ENCODE measurements at places on chromosomes 7 and 10. TPM values are rescaled to one million over a fixed set of nuclear protein-coding genes. Genes with fewer than 3 reads are reported as not detected.

GRCh38 chr7:134766779-134767519, 12.5 kb upstream of the CALD1 start:
- DNase-seq, result no peak

DNA sequence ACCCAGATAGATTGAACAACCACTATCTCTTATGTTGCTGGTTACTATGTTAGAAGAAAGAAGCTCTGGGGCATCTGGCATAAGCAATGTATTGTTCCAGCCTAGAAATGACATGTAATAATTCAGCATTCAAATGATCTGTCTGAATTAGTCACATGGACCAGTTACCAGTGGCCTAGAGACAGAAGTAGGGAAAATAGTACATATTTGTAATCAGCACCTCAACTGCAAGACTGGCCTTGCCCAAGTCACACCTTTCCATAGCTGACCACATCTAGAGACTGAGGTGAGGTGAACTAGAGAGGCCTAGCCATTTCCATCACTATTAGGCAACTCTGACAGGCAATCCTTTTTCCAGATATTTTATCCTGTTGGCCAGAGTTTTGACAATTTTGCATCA, 315.6 kb upstream of the KCND2 start:
- no peak for DNase-seq

GRCh38 chr10:74949843-74950765, 123.7 kb downstream of the KAT6B start:
- DNase-seq, result no peak

DNA sequence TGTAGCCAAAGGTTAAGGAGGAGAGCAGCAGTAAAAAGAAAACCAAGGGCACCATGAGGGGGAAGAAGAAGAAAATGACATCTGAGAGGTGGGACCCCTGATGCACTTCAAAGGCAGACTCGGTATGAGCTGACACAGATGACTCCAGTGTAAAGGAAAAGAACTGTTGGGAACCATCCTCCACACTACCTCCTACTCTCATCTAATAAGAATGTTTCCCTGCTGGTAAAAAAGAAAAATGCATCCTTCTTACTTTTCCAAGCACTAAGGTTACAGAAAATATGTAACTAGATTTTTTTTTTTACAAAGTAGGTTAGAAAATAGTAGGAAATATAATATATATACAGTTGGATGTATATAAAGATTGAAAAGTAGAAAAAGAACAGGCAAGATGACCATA, 16.9 kb downstream of the TAS2R41 start:
- DNase-seq, result no peak

GRCh38 chr10:31116226-31116625, 84.6 kb upstream of the ZNF438 start:
- DNase-seq, result no peak

GRCh38 chr10:106189292-106189691, 975.2 kb downstream of the SORCS1 start:
- no peak for DNase-seq

DNA sequence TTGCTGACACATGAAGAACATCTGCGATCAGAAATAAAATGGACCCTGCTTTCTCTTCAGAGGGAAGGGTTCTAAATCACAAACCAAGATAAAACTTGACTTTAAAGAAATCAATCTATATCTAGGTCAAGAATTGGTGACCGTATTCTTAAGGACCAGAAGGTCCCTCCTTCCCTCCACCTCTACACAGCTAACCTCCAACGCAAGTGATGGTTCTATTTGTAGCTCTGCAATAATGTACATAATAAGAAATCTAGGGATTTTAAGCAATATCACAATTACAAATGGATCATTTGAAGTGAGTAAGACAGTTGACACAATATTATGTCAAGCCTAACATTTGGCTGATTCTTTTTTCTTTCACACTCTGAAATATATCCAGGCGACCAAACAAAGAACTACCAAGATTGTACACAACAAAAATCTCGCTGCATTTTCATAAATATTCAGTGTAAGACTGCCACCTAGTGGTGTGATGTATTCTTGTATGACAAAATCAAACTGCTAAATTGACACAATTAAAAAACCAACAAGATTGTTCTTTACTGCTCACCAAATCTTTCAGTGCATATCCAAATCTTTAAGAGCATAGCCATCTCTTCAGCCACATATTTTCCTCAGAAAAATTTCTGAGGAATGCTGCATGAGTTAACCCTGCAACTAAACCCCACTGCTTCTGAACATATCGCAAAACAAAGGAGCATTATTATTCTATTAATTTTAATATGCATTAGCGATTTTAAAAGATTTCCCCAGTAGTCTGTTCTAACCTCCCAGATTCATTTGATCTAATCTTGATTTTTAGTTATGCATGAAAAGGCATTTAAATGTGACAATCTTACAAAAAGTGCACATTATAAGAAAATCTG, 44.5 kb downstream of the ICA1 start:
- DNase-seq, result no peak

DNA sequence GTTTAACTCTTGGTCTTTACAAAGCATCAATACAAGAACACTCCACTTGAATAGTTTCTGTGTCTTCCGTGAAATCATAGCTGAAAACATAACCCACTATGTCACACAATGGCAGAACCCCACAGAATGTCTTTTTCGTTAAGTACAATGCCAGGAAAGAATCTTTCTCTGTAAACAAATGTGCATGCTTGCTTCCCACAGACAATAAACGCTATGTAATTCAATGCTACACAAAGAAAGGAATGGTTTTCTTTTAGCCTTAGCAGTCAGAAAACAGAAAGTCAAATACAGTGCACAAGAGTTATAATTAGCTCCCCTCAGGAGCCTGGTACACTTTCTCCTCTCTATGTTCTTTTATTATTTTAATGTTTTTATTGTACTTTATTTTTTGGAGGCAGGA, 186.1 kb downstream of the SRPK2 start:
- DNase-seq, result no peak

GRCh38 chr7:27185013-27185853, at the start of gene HOXA11:
TSS of gene HOXA11 (minus strand) at chr7:27185232. CDS start at chr7:27185144, 88 bp downstream.
- peak; percentile 41 for DNase-seq

DNA sequence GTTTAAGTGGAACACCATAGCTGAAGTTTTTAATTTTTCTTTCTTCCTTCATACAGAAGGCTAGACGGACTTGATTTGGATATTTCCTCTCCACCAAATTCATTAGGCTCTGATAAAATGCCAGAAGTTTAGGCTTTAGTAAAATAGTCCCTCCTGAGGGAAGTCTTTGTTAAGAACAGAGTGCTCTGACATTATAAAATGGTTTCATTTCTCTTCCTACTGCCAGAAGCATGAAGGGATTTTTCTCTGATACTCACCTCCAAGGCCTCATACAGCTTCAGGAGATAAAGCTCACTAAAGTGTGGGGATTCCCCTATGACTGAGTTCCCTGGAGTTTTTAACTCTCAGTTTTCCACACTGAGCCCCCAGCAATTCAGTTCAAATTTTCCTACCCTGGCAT, 1489.6 kb downstream of the REEP3 start:
- DNase-seq, result no peak

DNA sequence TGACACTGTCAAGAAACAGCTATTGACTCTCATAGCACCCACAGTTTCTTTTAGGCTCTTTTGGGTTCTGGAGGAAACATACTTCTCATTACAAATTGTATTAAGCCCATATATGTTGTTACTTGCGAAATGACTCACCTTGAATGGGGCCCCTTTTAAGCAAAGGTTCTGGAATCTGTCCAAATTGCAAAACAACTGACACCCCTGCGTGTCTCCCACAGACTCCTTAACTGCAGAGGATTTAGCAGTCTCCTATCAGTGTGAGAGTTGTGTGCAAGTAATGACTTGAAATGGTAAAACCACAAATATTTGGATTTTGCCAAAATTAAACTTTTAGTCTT, 192.3 kb downstream of the DNAJC1 start:
- DNase-seq, result no peak

DNA sequence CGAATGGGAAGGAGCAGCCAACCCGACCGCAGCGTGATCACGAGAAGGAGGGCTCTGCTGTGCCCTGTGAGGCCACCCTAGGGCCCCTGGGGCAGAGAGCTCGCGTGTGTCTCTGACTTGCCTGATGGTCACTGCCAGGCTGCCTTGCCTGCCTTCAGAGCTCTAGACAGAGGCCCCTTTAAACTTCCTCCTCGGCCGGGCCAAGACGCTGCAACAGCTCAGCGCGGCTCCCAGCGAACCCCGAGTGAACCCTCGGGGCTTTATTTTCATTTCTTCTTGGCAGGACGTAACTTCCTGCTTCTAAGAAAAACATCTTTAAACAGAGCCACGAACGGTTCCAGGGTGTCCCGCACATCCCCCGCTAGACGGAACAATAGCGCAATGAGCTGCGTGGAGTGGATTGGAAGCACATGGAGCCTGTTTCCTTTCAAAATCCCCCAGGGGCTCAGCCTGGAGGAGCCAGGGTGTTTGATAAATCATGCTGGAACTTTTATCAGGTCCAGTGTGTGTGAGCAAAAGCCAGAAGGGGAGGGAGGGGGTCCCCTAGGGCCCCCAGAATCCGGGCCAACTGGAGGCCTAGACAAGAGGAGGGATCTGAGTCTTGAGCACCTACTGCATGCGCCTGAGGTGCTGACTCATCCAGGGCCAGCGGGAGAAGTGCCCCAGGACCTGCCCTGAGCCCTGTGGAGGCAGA, 134.1 kb upstream of the GDF10 start:
- peak; percentile 87 for DNase-seq

- DNase-seq, result no peak
Observed at GRCh38 chr7:97298561-97298960, 181.1 kb downstream of the SDHAF3 start.

GRCh38 chr7:41311301-41311700, 391.6 kb downstream of the INHBA start:
- DNase-seq, result no peak

DNA sequence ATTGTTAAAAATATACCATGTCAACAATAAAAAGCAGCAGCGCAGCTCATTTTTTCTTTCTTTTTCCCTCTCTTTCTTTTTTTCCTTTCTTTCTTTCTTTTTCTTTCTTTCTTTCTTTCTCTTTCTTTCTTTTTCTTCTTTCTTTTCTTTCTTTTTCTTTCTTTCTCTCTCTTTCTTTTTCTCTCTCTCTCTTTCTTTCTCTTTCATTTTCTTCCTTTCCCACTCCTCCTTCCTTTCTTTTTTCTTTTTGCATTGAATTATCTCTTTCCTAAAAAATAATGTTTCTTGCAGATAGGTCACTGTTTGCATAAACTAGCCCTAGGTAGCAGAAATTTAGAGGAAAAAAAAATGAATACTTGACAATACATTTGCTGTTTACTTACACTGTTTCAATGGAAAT, 755.1 kb upstream of the COBL start:
- DNase-seq, result no peak

- peak; percentile 14 for DNase-seq
Observed at GRCh38 chr10:78936412-78937342, 132.1 kb upstream of the ZMIZ1 start.

- no peak for DNase-seq
Observed at GRCh38 chr10:68813559-68813958, 13.8 kb upstream of the STOX1 start.

- DNase-seq, result no peak
Observed at GRCh38 chr10:101940916-101941315, 97.3 kb upstream of the KCNIP2 start.

- DNase-seq, result no peak
Observed at GRCh38 chr7:23096518-23097290, 8.9 kb upstream of the KLHL7 start.

DNA sequence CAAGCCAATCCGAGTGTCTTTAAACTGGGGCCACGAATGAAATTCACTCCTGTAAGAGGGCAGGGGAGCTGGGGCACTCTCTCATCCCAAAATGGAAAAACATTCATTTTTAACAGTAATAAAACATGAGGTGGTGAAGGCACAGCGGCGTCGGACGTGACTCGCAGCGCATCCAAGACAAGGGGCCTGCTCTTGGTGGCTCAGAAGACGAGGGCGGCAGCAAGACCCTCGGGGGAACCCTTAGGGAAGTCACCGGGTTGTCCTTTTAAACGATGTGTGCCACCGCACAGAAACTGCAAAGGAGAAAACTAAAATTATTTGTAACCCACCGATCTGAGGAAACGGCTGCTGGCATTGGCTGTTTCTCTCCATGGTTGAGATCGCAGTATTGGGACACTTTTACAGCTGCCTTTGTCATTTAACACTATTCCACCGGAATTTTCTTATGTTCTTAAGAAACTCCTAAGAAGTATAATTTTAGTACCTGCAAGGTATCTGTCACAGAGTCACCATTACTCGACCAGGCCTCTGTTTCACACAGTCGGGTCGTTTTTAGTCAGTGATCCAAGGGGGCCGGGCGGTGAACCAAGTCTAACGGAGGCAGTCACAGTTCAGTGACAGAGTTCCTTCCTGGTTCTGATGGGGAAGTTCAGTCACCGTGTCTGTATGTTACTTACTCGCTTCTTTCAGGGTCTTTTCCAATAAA, 159.3 kb downstream of the PTPRN2 start:
- DNase-seq, result peak; percentile 25

DNA sequence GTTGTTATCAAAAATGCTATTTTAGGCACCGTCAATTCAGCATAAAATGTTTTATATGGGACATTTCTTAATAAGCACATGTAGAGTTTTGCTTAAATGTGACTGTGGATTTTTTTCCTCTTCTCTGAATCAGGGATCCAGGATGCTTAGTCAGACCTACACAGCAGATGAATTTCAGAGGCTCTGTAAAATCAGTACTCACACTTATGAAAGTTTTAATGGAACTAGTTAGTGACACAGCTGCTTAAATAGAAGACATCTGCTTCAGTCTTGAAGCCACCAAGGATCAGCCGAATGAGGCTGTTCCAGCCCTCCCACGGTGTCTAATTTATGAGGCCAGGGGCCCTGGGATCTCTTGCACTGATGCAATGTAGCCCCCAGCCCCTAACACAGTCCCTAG, 136.0 kb downstream of the MYOF start:
- DNase-seq, result no peak

DNA sequence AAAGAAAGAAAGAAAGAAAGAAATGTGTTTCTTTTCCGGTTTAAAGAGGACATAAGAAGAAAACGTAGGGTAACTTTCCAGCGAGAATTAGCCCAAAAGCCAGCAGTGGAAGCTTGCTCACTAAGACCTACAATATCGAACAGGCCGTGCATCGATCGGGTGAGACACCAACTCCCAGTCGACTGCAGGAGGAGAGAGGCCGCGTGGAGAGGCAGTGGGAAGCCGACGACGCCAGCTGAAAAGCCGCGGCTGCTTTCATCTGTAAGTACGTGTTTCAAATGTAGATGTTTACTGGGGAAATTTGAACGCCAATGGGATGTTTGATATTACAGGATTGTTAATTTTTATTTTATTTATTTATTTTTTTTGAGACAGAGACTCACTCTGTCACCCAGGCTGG, 28.6 kb upstream of the GIMAP8 start:
- DNase-seq, result no peak

SEMA4G gene
- total RNA-seq, result 1.5 TPM

ABCB1 gene
- 2.3 TPM for total RNA-seq

TSPAN14 gene
- total RNA-seq, result 59.5 TPM

LRIT1 gene
- total RNA-seq, result not detected

GIMAP2 gene
- 11.5 TPM for total RNA-seq

CYP3A4 gene
- total RNA-seq, result not detected

FOXI2 gene
- 0.48 TPM for total RNA-seq

POP7 gene
- 17.9 TPM for total RNA-seq

AFAP1L2 gene
- 19.3 TPM for total RNA-seq

RALA gene
- 16.4 TPM for total RNA-seq

SPAM1 gene
- total RNA-seq, result not detected
